IPS-NIHi11 (cell line): ENCODE measurements at places on chromosomes 12 and 14.

GRCh38 chr14:102898298-102898697, 24.2 kb upstream of the AMN start:
- no peak for DNase-seq

GRCh38 chr14:33127531-33127930, 188.9 kb downstream of the NPAS3 start:
- no peak for DNase-seq

DNA sequence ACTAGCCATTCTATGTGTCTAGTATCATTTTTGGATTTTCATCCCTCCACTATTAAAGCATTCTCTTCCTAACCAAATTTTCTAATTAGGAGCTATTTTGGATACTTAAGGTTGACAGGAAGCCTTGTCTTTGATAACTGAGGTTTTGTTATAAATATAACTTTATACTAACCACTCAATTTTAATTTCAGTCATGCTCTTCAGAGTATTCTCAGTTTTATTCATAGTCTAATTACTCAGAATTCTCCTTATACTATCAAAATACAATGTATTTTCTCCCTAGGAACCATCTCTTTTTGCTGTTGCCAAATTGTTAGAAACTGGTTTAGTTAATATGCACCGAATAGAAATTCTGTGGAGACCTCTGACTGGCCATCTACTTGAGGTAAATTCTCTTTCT, 76.2 kb downstream of the MON2 start:
- no peak for DNase-seq

DNA sequence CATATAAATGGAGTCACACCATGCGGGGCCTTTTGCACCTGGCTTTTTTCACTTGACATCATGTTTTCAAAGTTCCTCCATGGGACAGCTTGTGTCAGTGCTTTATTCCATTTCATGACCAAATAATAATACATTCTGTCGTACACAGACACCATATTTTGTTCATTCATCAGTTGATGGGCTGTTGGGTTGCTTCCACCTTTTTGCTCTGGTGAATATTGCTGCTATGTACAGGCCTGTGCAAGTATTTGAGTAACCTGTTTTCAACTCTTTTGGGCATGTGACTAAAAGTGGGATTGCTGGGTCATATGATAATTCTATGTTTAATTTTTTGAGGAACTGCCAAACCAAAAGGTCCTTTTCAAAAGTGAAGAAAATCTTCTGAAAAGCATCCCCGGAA, 46.9 kb downstream of the HCAR2 start:
- DNase-seq: no peak

GRCh38 chr12:117444781-117445180, 83.4 kb upstream of the NOS1 start:
- DNase-seq: no peak

DNA sequence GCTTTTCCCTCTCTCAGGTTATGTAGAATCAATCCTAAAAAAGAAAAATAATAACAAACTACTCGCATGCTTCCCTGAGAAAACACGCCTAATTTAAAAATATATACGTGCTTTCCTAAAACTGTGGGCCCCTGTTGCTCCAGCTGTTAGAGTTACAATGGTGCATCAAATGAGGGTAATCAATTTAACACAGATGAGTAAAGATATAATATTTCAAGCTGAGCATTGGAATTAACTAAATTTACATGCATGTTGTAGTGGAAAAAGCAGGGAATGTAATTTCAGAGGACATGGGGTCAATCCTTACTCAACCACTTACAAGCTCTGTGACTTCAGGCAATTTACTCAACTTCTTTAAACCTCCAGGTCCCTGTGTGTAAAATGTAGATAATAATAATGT, 22.4 kb upstream of the LGR5 start:
- DNase-seq: no peak
